Mesenteric fat pad (tissue), 1 donor: ENCODE measurements at places on chromosomes 3 and 15.

DNA sequence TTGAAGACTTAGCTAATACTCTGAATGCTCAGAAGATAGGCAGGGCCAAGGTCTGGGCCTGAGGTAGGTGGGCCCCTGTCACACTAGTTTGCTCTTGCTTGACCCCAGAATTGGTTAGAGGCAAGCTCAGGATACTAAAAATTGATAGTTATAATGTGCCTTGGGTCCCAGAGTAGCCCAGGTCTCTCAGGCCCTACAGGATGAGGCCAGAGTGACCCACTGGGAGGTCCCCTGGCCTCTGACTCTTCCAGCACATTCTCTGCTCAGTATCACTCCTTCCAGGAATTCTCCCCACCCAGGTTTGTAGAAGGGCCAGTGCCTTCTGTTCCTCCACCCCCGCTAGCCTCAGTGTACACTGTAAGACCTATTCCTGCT, 667 bp upstream of the KLHDC8B start:
- no peak for DNase-seq

- DNase-seq, result no peak
Observed at GRCh38 chr15:60651101-60651500, 172.2 kb upstream of the ICE2 start.

DNA sequence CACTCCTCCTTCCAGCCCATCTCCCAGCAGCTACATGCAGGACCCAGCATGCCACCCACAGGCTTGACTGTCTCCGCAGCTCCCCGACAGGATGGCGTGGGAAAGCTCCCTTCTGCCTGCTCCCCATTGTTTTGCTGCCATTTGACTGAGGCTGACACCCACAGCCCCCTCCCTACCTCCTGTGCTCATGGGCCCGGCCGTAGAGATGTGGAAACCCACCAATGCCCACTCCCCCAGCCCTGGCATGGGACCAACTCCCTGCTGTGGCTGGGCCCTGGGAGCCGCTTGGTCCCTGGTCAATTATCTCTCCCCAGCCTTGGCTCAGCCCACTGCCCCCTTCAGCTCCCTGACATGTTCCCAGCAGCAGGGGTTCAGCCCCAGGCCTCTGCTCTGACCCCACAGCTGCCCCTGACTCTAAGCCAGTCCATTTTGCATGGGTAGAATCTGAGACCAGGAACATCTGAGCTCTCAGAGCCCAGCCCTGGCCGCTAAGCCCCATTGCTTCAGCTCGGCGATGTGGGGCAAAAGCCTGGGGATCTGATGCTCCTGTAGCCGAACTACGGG, 8.2 kb downstream of the C3orf22 start:
- DNase-seq, result peak; percentile 75

DNA sequence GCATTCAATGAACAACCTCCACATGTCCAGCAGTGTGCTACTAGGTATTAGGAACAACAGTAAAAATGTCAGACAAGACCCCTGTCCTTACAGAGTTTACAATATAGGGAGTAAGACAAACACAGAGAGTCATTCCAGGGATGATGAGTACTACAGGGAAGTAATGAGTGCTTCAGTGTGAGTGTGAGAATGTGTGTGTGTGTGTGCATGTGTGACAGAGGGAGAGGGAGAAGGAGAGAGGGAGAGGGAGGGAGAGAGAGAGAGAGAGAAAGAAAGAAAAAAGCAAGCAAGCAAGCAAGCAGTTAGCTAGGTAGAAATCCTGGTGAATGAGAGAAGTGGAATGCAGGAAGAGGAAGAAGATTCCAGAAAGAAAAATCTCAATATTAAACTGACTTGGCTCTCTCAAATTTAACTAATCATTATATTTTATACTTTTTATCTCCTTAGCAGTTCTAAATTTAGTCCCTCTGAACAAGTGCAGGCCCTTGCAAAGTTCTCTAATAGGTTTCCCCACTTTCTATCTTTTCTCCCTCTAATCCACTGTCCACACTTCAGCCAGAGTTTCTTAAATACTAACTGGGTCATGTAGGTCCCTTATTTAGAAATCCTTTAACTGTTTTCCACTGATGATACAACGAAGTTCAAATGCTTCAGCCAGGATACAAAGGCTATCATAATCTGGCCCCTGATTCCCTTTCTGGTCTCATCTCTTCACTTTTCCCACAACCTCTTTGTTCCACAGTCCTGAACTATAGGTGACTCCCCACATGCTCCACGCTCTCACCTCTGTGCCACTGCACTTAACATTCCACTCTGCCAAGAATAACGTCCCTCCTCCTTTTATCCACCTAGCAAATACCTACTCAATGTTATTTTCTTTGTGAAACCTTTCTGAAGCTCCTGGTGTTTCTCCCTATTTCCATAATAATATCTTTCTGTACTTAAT, 10.3 kb downstream of the DCBLD2 start:
- no peak for DNase-seq

DNA sequence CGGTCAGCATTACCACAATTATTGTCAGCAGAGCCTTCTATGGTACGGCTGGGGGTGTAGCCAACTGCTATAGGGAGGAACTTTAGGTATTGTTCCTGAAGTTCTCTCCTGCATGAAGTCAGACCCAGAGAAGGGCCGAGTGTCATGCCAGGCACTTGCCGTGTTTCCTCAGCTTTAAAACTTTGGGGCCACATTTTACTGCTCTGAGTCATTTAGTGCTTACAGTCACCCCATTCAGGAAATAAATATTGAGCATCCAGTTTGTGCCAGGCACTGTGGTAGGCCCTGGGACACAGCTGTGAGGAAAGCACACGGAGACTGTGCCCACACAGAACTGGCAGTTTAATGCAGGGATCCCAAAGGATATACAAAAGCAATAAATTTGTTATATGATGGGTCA, 54.5 kb upstream of the APEH start:
- DNase-seq, result no peak
